ENCODE measurements at places on chromosomes 12 and 14.

GRCh38 chr14:103801459-103801858, 45.9 kb downstream of the PPP1R13B start:
- peak; percentile 53 for DNase-seq

DNA sequence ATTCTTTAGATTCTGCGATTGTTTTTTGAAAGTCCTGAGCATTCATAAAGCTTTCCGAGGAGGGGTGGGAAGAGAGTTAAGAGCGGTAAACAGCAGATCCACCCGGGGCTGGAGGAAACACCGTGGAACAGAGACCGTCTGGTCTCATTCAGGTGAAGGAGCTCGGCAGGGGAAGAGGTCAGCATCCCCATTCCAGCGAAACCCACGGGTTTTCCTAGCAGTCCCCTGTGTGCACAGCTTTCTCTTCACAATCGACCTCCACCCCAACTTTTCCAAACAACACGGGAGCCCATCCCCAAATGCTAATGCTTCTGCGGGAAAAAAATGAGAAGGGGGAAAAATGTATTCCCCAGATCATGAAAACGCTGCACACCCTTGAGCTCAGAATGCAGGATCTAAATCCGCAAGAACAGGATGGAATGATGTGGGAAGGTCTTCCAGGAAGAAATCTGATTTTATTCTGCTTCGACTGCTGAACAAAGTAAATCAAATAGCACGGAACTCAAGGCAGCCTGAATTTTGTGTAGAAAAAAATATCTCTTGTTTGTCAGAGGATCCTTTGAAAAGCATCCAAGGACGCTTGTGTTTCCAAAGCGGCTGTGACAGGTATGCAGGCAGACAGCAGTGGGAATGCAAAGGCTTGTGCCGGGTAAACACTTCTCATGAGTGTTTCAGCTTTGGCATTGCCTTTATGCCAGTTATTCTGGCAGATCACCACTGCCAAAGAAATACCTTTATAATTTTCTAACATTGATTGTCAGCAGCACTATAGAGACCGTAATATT, 128.8 kb downstream of the NDUFA12 start:
- DNase-seq, result no peak

DNA sequence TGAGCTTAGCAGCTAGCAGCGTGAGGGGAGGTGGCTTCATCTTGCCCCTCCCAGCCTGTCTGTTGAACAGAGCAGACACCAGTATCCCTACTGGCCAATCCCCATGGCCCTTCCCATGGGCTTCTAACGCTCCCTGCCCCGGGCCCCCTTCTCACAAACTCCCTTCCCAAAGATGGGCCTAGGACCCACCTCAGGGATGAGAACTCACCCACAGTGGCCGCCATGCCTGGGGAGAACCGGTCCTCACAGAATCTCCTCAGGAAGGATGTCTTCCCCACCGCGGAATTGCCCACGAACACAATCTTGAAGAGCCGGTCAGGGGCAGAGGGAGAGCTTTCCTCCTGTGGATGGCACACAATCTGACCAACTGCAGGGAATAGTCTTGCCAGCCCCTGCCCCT, 119.5 kb downstream of the CRACR2A start:
- no peak for DNase-seq

DNA sequence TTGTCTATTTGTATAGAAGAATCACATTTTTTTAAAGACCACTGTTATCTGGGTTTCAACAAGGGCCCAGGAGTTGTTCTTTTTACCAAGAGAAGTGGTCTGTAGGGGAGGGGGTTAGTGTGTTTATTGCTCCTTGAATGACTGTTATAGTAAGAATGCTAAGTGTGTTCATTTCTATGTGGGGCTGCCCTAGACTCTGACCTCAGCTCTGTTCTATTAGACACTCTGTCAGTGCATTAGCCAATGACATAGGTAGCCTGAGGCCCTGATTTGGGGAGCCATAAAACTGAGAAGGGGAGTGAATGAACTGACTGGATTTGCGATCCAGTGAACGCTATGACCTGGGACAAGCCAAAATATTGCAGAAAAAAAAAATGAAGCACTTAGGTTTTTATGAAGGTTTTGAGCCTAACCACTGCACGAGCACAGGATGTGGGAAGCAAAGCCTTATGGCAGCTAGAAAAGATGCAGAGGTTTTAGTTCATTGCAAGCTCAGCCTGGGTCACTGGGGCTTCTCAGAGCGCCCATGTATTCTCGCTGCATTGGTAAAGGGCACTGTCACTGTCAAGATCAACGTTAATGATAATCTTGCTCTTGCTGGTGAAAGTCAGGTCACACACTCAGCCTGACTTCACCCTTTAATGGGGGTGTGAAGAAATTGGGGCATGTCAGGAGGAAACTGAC, 63.8 kb downstream of the PRKCH start:
- no peak for DNase-seq

DNA sequence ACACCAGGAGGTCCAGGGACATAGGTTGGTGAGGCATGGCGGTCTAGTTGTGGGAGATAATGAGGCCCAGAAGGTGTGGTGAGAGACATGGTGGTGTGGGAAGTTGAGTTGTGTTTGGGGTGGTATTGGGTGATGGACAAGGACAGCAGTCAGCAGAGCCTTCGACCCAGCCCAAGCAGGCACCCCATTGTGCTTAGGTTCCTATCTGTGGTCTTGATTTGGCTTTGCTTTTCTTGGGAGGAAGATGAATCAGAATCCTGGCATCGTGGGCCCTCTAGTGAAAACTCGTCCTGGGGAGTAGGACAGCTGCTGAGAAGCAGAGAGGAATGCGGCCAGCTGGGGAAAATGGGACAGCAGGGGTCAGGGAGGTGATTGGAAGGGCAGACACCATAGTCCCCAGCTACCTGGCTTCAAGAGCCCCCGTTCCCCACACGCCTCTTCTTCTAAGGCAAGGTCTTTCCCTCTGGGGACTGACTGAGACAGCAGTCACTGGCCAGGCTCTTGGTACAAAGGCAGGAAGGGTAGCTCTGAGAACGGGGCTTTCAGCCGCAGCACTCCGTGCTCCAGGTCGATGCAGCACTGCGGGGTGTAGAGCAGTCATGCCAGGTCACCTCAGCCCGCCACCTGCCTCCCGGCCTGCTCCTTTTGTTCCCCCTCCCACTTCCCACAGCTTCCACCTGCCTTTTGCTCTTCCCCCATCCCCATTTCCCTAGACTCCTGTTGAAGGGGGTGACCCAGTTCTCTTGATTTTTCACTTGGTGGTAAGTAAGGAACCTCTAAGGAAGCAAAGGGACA, 7.9 kb downstream of the NRIP2 start:
- DNase-seq, result peak; percentile 15

GRCh38 chr12:27644158-27644845, 51.9 kb upstream of the REP15 start:
- peak; percentile 88 for DNase-seq

DNA sequence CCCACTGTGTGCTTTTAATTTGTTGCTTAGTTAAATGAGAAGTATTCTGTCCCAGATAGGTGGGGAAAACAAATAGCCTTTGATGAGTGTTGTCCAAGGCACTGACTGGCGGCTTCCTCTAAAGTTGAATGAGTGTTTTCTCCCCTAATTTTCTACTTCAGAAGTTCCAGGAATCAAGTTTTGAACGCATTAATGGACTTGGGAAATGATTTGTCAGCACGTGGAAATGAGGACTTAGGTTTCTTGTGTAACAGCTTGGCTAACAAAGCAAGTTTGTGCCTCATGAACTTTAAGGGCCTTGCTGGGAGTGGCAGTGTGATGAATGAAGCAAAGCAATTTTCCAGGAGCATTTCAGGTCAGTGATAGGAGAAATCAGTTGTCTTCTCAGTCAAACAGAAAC, 56.9 kb downstream of the LIN52 start:
- peak; percentile 3 for DNase-seq

- DNase-seq, result no peak
Observed at GRCh38 chr12:57101892-57102695, 9.1 kb downstream of the STAT6 start.

- no peak for DNase-seq
Observed at GRCh38 chr12:65113621-65114035, 7.5 kb downstream of the WIF1 start.

DNA sequence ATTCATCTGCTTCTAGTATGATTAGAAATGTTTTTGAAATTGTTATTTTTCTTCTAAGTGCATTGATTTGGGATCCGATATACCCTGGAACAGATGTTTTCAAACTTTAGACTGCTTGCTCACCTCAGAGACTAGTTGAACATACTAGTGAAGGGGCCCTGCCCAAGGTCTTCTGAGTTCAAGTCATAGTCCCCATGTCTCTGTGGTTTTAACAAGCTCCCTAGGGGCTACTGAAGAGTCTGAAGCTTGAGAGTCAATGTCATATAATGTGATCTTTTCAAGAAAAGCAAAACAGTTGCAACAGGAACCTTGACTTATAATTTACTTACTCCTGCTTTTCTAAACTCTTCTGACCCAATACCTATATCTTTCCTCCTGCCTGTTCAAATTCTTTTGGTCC, 7.5 kb upstream of the UBE2N start:
- DNase-seq, result no peak

- peak; percentile 62 for DNase-seq
Observed at GRCh38 chr14:75720842-75721498, 59.9 kb downstream of the TTLL5 start.

- peak; percentile 20 for DNase-seq
Observed at GRCh38 chr12:108447168-108447832, 67.8 kb upstream of the FICD start.

DNA sequence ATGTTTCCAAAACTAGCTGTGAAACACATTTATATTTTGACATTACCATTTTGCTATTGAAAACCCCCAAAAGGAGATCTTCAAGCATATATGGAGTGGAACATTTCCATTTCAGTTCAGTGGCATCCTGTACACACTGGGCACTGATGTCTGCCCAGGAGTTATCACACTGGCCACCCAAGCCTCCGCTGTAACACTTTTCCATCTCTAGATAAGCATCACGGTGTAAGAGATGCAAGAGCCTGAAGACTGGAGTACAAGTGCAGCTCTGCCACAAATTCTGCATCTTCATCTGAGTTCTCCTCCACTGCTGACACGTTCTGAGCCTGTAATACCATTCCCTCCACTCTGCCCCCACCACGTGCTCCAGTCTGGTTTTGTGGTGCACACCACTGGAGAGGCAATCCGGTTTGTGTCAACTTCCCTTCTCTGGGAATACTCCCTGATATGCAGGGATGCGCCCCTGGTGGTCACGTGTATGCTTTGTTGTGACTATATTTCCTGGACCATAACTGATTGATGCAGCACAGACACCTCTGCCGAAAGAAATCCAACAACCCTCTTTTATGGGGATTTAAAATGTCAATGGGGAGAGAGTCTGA, 12.7 kb downstream of the SPTLC2 start:
- peak; percentile 42 for DNase-seq

GRCh38 chr12:109436188-109436560, 40.9 kb downstream of the KCTD10 start:
- no peak for DNase-seq

GRCh38 chr14:74176400-74176793, 62.9 kb upstream of the VSX2 start:
- no peak for DNase-seq

GRCh38 chr14:39446131-39446744, 14.0 kb upstream of the FBXO33 start:
- DNase-seq, result no peak

- DNase-seq, result no peak
Observed at GRCh38 chr14:68362846-68363245, 430.0 kb downstream of the ZFP36L1 start.

DNA sequence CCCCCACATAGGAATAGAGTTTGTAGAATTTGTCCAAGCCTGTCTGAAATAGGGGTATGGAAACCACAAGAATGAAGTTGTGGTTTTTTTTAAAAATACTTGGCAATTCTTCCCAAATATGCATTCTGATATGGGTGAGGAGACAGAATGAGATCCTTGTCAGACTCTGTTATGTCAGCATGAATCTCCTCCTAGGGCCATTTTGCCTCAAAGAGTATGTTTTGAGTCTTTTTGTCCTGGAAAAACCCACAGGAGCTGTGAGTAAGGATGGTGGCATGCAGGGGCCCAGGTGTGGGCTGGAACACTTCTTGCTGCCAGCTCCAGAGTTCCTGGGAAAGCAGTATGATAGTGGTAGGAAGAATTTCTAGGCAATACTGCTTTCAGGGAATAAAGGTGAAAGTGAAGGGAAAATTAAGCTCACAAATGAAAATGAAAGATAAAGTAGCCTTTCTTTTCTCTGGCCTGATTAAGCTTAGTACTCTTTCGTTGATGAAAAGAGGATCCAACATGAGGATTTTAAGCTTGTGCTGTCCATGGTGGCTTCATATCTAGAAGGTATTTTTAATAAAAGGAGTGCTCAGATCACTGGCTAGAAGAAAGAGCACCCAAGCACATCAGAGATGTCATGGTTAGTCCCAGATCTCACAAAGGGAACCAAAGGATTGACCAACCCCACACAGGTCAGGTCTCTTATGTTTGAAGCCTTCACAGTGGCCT, 130.8 kb downstream of the LLPH start:
- peak; percentile 26 for DNase-seq

- DNase-seq, result no peak
Observed at GRCh38 chr14:103495854-103496253, 26.8 kb downstream of the CKB start.

GRCh38 chr12:19190292-19191031, 60.9 kb downstream of the PLEKHA5 start:
- peak; percentile 43 for DNase-seq

DNA sequence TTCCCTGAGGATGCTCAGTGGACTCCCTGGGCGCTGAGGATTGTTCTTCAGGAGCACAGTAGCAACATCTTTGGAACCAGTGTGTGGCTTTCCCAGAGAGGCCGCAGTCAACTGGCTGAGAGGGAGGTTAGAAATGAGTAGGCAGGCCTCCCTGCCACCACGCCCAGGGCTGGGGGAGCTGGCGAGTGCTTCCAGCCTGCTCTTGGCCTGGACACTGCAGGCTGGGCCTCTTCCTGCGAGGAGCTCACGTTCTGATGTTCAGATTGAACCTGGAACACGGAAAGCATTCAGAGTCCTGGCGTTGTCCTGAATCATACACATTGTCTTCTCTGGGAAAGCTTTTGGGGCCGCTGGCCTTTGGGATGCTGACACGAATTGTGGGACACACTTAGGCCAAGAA, 15.6 kb downstream of the TSPAN9 start:
- DNase-seq, result no peak

- DNase-seq, result peak; percentile 79
Observed at GRCh38 chr12:12786706-12787601, 1.5 kb downstream of the APOLD1 start.

GRCh38 chr14:60862283-60862682, 118.6 kb downstream of the TRMT5 start:
- no peak for DNase-seq

Data from fibroblast of lung (primary cell).